Hindlimb muscle (tissue), 1 donor: ENCODE measurements at places on chromosomes 11 and 22. TPM values are rescaled to one million over a fixed set of nuclear protein-coding genes. Genes with fewer than 3 reads are reported as not detected.

TSPO gene
- polyA plus RNA-seq: 78.0 TPM

POU2AF2 gene
- not detected for polyA plus RNA-seq

DNA sequence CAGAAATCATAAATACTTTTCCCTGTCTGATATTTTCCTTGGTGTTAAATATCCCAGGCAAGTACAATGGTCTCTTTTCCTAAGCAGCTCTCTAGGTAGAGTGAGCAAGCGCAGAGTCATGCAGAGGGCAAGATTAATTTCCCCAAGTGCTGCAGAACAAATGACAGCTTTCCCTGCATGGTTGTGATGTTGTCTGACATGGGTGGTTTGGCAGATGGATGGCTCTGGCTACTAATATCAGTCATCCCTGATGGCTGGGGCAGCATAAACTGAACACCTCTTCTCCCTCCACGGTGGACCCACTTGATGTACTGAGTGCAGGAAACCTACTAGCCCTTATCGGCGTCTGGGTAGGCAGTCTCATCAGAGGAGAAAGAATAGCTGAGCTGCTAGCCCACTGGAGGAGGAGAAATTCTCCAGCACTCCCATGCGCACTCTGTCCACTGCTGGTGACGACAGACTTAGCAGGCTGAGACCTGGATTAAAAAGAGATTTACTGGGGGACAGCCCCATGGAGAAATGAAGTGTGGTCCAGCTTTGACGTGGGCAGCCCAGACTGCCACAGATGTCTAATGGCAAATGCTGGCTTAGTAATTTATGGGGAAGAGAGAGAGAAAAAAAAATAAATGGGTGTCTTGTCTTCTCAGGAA is 202.9 kb downstream of the DBX1 start:
- DNase-seq: no peak

DNA sequence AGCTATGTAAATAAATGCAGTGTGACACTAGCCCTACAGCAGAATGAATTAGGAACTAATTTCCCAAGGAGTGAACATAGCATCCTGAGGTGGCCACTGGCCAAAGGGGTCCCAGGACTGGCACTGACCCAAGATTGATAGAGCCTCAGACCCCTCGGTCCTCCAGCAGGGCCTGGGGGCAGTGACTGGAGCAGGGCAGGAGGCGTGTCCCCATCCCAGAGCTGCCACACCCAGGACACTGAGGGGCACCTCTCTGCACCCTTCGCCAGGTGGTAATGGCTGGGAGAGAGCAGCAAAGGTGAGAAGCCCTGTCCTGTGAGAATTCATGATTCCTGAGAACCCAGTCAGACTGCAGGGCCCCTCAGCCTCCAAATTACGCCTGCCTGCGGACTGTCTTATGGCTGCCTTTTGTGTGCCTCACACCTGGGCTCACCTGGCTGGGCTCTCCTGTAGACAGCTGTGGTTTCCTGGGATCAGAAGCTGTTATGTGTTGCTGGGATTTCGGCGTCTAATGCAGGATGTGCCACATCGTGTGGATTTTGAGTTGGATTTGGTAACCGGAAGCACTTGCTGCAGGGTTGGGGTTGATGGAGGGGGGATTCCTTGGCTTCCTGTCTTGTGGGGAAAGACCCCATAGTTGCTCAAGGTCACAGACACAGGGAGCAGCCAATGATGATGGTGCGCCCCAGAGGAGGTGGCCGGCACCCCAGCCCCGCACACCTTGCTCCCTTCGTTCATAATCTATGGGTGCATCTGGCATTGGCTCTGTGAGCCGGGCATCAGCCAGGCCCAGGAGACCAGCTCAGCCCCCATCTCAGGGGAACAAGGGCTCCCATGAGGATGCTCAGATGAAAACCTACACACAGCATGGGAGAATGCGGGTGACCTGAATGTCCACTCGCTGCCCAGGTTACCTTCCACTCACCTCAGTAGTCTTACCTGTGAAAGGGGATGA is 582.9 kb downstream of the BRD1 start:
- DNase-seq: no peak

- no peak for DNase-seq
Observed at GRCh38 chr11:115133475-115134209, 370.6 kb downstream of the CADM1 start.

- DNase-seq: no peak
Observed at GRCh38 chr11:702462-703461, 3.3 kb upstream of the EPS8L2 start.
